Testis (tissue), 5 donors: ENCODE measurements at places on chromosomes 1 and 21. TPM values are rescaled to one million over a fixed set of nuclear protein-coding genes. Genes with fewer than 3 reads are reported as not detected.
A peak's percentile ranks its signal among the peaks of the same experiment; 100 is the strongest.

GRCh38 chr1:52769346-52770033 is 43.2 kb downstream of the ZYG11B start:
- no peaks in the 10 kb centered on the region for H3K36me3 ChIP-seq
- H3K27me3 ChIP-seq: no peaks in the 10 kb centered on the region
- DNase-seq: no peak
- no peak overlapping the region for H3K27ac ChIP-seq
- no peak overlapping the region for H3K4me3 ChIP-seq

- H3K36me3 ChIP-seq: no peaks in the 10 kb centered on the region
- no peaks in the 10 kb centered on the region for H3K27me3 ChIP-seq
- no peak for DNase-seq
- H3K27ac ChIP-seq: no peak overlapping the region
- H3K4me3 ChIP-seq: no peak overlapping the region
Measured at GRCh38 chr1:24961961-24962861, 32.1 kb upstream of the RUNX3 start.

GRCh38 chr1:68307378-68307787 is 75.1 kb upstream of the WLS start:
- H3K4me1 ChIP-seq: no peaks in the 10 kb centered on the region
- H3K36me3 ChIP-seq: no peaks in the 10 kb centered on the region
- no peak for DNase-seq
- H3K27ac ChIP-seq: peak overlapping the region; percentile 19
- H3K4me3 ChIP-seq: no peak overlapping the region

DNA sequence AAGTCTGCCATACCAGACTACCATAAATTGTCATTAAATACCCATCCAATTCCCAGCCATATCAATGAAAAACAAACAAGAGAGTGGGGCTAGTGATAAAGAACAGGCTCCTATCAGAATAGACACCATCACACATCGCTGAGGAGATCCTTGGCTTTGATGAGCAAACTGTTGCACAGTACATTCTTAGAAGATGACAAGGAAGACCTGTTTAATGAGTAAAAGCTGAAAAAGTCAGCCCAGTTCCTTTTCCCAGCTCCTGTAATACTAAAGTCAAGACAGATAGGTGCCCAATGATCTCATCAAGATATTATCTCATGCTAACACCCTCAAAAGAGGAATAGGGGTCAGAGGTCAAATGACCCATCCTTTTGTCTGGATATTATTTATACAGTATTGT is 164.5 kb upstream of the COA6 start:
- no peaks in the 10 kb centered on the region for H3K27me3 ChIP-seq
- no peaks in the 10 kb centered on the region for H3K36me3 ChIP-seq
- no peak for DNase-seq
- H3K4me3 ChIP-seq: no peak overlapping the region

DNA sequence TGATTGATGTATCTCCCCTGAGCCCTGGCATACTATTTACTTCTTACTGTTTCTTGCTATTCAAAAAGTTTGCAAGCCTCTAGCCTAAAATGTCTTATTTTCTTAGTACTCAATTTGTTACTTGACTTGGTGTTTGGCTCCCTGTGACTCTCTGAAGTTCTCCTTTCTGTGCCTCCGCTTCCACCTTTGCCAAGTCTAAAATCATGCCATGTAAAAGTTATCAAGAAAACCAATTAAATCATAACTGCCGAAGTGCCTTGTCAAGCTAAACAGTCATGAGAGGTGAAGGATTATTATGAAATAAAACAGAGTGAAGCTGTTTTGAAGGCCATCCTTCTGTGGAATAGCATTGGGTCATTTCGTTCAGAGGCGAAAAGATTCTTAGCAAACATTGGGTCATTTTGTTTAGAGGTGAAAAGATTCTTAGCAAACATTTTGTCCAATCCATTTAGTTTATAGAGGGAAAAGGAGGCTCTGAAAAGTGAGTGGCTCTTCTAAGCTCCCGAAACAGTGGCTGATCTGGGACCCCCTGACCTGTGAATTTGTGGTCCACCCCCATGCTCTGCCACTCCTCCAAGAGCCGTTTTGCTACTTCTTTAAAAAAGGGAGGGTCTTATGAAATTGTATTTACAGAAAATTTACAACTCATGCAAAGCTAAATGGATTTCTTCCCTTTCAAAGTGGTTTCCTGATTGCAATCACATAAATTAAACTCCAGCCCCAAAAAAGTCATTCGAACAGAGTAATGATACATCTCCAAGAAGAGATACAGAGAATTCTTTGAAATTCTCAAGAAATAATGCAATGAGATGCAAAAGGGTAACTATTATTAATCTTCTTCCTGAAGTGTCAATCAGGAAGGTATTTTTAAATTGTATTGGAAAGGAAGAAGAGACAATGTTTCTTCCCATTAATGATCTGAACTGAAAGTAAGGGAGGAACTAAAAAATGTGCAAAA is 141.4 kb downstream of the RUNX1 start:
- H3K27ac ChIP-seq: no peak overlapping the region
- H3K27me3 ChIP-seq: no peaks in the 10 kb centered on the region
- no peak overlapping the region for H3K4me3 ChIP-seq
- no peaks in the 10 kb centered on the region for H3K36me3 ChIP-seq
- H3K4me1 ChIP-seq: peaks cover 16% of the 10 kb centered on the region
- no peak for DNase-seq

DNA sequence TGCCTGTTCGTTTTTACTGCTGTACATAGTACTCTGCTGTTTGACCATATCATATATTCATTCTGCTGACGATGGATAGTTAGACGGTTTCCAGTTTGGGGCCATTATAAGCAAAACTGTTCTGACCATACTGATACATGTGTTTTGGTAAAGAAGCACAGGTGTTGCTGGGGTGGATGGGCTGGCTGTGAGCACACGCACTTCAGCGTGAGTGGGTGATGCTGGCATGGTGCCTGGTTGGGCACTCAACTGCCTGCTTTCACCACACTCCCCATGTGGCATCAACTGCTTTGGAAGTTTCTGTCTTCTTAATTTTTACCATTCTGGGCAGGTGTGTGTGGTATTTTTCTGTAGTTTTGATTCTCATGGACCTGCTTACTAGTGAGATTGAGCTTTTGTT is 37.3 kb downstream of the ADARB1 start:
- DNase-seq: no peak
- H3K4me1 ChIP-seq: peaks cover 3% of the 10 kb centered on the region
- H3K27me3 ChIP-seq: no peaks in the 10 kb centered on the region
- no peak overlapping the region for H3K27ac ChIP-seq

- no peak overlapping the region for H3K4me3 ChIP-seq
- H3K27me3 ChIP-seq: no peaks in the 10 kb centered on the region
- peaks cover 8% of the 10 kb centered on the region for H3K4me1 ChIP-seq
- DNase-seq: no peak
- H3K27ac ChIP-seq: no peak overlapping the region
- no peaks in the 10 kb centered on the region for H3K36me3 ChIP-seq
Measured at GRCh38 chr1:205582471-205583291, 49.1 kb downstream of the ELK4 start.

SPRR1B gene
- total RNA-seq: not detected

ADORA1 gene
- total RNA-seq: 43.2 TPM

- no peak for DNase-seq
- no peak overlapping the region for H3K27ac ChIP-seq
- no peaks in the 10 kb centered on the region for H3K36me3 ChIP-seq
- H3K4me3 ChIP-seq: no peak overlapping the region
- H3K4me1 ChIP-seq: peaks cover 4% of the 10 kb centered on the region
- no peaks in the 10 kb centered on the region for H3K27me3 ChIP-seq
Measured at GRCh38 chr1:21530368-21531016, 21.3 kb downstream of the ALPL start.

S100A16 gene
- total RNA-seq: 171 TPM

GRCh38 chr1:44568128-44568900 is 106.0 kb downstream of the TMEM53 start:
- no peaks in the 10 kb centered on the region for H3K27me3 ChIP-seq
- no peak overlapping the region for H3K27ac ChIP-seq
- no peak for DNase-seq

- peak; percentile 44 for DNase-seq
- no peaks in the 10 kb centered on the region for H3K4me1 ChIP-seq
- H3K27me3 ChIP-seq: no peaks in the 10 kb centered on the region
- H3K36me3 ChIP-seq: no peaks in the 10 kb centered on the region
- no peak overlapping the region for H3K4me3 ChIP-seq
Measured at GRCh38 chr1:110196917-110197765, 13.0 kb upstream of the KCNC4 start.

DNA sequence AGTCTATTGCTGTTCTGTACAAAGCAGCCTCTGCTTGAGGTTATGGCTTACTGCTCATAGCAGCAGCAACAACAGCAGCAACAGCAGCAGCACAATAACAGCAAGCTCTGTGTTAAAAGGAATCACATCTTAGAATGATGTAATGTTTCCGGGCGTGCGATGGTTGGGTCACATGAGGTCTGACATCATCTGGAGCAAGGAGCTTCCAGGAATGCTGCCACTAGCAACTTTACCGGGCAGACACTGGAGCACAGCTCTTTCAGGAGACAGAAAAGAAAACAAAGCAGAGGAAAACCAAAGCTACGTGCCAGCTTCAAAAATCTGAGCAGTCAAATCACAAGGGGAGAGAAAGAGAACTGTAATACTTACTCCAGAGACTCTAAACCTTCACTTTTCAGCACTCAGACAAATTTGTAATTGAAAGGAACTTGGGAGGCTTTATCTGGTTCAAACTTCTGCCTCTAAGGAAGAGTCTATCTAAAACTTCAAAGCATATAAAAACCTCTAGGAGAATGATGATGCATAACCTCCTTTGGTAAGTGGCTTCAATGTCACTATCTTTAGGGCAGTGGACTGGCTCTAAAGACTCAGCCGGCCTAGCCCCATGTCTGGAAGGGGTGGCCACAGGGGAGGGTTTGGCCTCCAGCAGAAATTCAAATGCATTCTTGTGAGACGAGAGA is 28.3 kb upstream of the RAB3GAP2 start:
- no peak overlapping the region for H3K4me3 ChIP-seq
- peak; percentile 88 for DNase-seq
- H3K4me1 ChIP-seq: peaks cover 3% of the 10 kb centered on the region
- H3K27me3 ChIP-seq: no peaks in the 10 kb centered on the region

LCE7A gene
- total RNA-seq: not detected

DNA sequence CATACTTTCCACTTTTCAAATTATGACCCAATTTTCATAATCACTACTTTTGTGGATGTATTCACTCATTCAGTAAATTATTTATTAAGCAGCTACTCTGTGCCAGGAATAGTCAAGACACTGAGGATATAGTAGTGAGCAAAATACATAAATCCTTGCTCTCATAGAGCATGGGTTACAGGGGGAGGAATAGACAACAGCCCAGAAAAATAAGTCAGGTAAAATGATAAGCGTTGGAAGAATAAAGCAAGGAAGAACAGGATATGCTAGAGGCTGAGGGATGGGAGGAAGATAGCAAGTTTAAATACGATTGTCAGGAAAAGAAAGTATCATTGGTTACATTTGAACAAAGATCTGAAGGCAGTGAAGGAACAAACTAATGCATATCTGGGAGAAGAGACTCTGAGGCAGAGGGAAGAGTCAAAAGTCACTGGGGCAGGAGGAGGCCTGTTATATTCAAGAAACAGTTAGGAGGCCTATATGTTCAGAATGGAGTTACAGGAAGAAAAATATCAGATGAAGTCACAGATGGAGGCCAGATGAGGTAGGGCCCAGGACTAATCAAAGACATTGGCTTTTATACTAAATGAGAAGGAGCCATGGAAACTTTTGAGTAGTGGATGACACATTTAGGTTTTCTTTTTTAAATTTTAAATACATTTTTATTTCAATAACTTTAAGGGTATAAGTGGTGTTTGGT is 42.9 kb downstream of the SEC22B start:
- DNase-seq: no peak
- H3K4me3 ChIP-seq: no peak overlapping the region
- H3K27ac ChIP-seq: peak overlapping the region; percentile 5
- no peaks in the 10 kb centered on the region for H3K27me3 ChIP-seq

DNA sequence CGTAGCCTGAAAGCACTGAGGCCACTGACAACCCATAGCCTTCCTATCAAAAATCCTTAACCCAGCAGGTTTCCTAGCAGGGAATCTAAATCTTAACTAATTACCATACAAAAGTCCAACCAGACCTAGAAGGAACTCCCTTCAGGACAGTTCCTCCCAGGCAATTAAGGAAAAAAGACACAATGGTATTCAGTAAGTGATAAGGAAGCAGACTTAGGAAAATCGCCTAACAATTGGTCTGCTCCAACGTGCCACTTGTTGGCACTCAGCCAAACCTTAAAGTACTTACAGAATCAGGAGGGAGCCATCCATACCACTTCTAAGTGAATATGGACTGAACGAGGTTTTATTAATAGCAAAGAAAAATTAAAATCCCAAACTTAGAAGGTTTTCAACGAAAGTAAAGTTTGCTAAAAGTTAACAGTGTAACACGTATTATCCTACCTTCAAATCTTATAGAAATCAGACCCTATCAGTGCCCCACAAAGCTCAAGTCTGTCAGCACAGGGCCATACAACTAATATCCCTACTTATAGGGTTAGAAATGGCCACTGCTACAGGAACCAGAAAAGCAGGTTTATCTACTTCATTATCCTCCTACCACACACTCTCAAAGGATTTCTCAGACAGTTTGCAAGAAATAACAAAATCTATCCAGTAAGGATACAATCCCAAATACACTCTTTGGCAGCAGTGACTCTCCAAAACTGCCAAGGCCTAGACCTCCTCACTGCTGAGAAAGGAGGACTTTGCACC is 29.0 kb downstream of the SPATA6 start:
- no peaks in the 10 kb centered on the region for H3K36me3 ChIP-seq
- H3K4me3 ChIP-seq: no peak overlapping the region
- H3K27ac ChIP-seq: no peak overlapping the region
- no peak for DNase-seq

SLC44A5 gene
- 4.9 TPM for total RNA-seq

DNA sequence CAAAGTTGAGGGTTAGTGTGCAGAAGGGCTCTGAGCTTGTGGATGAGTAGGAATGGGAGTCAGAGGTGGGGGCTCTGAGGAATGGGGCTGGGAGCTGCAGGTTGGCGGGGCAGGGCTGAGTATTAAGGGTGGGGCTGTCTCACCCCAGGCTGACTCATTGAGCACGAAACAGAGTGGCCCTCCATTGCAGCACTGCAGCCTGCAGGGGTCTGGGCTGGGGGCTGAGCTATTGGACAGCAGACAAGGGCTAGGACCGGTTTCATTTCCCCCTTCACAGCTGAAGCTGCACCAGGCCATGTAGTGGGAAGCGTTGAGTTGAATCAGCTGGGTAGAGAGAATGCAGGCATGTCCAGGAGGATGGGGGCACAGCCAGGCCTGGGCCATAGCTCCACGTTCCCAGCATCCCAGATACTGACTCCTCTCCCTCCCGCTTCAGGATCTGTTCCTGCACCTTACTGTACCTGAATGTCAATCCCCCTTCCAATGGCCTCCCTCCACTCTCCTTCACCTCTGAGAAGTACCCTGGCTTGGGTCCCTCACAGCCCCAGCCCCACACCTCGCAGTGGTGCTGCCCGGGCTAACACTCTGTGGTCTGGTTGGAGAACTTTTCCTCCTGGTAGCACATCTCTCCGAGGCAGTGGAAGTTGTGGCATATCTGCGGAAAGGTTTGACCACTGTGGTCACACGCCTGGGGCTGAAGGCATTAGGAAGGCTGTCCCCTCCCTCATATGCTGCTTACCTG is 4.4 kb upstream of the INPP5B start:
- no peak for DNase-seq
- H3K4me1 ChIP-seq: no peaks in the 10 kb centered on the region
- no peak overlapping the region for H3K27ac ChIP-seq
- no peaks in the 10 kb centered on the region for H3K36me3 ChIP-seq
- no peaks in the 10 kb centered on the region for H3K27me3 ChIP-seq
- H3K4me3 ChIP-seq: no peak overlapping the region

- H3K27me3 ChIP-seq: no peaks in the 10 kb centered on the region
- DNase-seq: no peak
- peaks cover 6% of the 10 kb centered on the region for H3K4me1 ChIP-seq
- H3K36me3 ChIP-seq: no peaks in the 10 kb centered on the region
- H3K4me3 ChIP-seq: no peak overlapping the region
- H3K27ac ChIP-seq: no peak overlapping the region
Measured at GRCh38 chr1:182847105-182847504, 8.0 kb downstream of the DHX9 start.
